SJCRH30 (cell line): ENCODE measurements at places on chromosomes 6 and 20. TPM values are rescaled to one million over a fixed set of nuclear protein-coding genes. Genes with fewer than 3 reads are reported as not detected.

DNA sequence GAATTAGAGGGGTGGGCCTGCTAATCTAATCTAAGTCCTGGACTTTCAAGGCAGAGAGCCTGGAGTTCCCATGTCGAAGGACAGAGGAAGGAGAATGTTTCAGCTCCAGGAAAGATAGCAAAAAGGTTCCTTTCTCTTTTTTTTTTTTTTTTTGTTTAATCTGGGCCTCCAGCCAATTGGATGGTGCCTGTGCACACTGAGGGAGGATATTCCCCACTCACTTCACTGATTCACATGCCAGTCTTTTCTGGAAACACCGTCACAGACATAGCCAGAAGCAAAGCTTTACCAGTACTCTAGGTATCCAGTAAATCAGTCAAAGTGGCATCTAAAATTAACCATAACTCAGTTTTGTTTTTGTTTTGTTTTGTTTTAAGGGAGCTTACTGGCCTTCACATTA lies 721.1 kb downstream of the TENT5A start:
- no peak for DNase-seq

DNA sequence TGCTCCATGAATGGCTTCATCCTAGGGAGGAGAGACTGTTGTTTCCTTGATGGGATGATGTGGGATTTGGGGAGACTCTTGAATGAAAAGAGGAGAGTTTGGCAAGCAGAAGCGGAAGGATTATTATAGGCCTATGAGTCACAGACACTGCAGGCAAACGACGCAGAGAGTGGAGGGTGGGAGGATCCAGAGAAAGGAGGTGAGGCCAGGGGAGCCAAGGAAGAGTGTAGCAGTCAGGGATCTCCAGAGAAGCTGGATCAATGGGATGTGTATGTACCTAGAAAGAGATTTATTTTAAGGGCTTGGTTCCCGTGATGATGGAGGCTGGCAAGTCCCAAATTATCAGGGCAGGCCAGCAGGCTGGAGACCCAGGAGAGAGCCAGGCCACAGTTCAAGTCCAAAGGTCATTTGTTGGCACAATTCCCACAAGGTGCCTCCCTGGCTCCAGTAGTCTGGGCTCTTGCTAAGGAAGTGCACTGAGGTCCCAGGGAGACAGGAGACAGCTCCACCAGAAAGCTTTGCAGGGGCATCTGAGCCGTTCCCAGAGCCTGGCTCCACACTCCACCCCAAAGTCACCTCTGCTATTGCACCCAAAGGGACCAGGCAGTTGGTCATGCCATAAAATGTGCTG lies 76.0 kb downstream of the ADTRP start:
- no peak for DNase-seq

GRCh38 chr6:144710207-144710606 lies 425.1 kb downstream of the UTRN start:
- no peak for DNase-seq

Gene KCNQ5
- not detected in 2 replicates for total RNA-seq

Gene MUCL3
- total RNA-seq = not detected in 2 replicates

- DNase-seq = no peak
Measured at GRCh38 chr6:121686611-121687023, 251.2 kb downstream of the GJA1 start.

Gene NSFL1C
- total RNA-seq = 46.2 and 47.8 TPM in 2 replicates

DNA sequence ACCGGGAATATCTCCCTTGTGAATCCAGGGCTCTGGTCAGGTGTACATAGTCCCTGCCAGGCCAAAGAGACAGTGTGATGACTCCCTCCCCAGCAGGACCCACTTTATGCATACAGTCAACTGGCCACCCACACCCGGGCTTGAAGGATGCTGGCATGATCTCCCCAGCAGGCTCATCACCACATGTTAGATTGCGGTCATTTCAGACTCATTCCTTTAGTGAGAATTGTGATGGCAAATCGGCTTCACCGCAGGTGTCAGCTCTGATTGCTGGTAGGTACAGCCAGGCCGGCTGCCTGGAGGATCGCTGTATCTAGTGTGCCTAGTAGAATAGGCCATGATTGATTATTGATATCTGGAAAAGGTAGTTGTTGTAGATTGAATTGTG lies 24.5 kb downstream of the CD83 start:
- DNase-seq = no peak

GRCh38 chr20:25605148-25605547 lies 18.7 kb downstream of the NANP start:
- peak; percentile 36 for DNase-seq

DNA sequence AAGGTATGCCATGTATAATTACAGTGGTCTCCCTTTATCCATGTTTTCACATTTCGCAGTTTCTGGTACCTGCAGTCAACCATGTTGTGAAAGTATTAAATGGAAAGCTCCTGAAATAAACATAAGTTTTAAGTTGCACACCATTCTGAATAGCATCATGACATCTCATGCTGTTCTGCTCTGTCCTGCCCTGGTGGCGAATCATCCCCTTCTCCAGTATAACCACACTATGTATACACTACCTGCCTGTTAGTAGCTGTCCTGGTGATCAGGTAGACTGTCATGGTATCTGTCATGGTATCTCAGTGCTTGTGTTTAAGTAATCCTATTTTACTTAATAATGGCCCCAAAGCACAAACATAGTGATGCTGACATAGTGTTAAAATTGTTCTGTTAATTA lies 97.1 kb downstream of the ZFAND3 start:
- no peak for DNase-seq

DNA sequence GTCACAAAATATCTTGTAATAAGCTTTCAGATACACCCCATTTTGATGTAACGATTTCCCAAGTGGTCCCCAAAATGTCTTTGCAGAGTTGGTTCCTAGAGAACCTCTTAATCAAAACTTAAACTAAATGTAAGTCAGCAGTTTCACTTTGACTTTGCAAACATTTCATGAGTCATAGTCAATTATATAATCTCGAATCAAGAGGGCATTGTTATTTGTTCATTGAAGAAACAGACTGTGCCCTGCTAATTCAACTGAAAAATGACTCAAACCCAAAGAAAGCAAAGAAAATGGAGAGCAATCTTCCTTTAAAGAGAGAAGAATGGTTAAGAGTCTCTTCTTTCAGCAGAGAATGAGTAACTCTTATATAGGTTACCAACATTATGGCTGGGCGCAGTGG lies 58.3 kb downstream of the IPCEF1 start:
- DNase-seq = no peak

- DNase-seq = no peak
Measured at GRCh38 chr20:33516882-33517281, 27.0 kb downstream of the CBFA2T2 start.

GRCh38 chr6:133247581-133247980 lies 6.4 kb downstream of the EYA4 start:
- DNase-seq = no peak

Gene CCN5
- not detected in 2 replicates for total RNA-seq

- no peak for DNase-seq
Measured at GRCh38 chr6:156555116-156555515, 222.1 kb upstream of the ARID1B start.

DNA sequence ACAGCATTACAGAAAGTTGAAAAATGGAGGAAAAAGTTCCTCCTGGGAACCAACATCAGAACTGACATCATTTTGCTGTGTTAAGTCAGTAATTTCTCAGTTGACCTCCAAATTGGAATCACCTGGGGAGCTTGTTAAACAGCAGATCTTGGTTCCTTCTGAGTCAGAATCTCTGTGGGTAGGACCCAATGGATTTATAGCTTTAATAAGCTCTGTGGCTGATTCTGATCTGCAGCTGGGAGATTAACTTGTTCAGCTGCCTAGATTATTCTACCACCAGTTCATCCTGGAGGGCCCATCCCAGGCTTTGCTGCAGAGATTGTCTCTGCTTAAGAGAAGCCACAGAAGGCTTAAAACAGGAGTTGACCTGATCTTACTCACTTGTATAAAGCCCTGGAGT lies 90.7 kb upstream of the POPDC3 start:
- DNase-seq = no peak

Gene UFL1
- 25.0 and 25.4 TPM in 2 replicates for total RNA-seq

DNA sequence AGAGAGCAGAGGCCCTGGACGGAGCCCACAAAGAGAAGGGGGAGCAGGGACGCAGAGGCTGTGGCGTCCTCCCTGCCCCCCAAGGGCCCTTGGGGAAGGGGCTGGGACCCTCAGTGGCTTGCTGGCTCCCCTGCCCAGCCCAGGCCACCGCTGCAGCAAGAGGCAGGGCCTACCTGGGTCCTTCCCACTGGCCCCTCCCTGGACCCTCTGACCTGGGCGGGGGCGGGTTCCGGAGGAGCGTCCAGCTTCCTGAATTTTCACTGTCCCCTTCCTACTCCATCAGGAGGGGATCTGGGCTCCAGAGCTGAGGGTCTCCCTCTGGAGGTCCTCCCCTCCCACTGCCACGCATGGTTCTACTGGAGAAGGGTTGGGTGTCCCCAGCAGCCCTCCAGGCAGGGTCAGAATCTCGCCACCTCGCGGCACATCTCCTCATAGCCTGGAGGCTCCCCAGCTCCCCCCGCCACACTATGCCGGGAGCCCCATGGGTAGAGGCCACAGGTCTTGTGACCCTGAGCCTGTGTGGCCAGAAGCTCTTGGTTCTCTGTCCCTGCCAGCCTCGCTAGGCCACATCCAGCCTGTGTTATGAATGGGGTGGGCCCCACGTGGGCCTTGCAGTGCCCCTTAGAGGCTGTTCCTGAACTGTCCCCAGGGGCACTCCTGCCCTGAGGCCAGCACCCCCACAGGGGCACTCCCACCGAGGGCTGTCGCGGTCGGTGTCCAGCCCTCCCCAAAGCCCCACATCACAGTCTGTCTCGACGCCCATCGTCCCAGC lies 1.0 kb upstream of the SOX18 start:
- no peak for DNase-seq

- no peak for DNase-seq
Measured at GRCh38 chr6:111258615-111259088, 171.3 kb downstream of the SLC16A10 start.

GRCh38 chr6:5201271-5201670 lies 59.5 kb downstream of the LYRM4 start:
- no peak for DNase-seq

DNA sequence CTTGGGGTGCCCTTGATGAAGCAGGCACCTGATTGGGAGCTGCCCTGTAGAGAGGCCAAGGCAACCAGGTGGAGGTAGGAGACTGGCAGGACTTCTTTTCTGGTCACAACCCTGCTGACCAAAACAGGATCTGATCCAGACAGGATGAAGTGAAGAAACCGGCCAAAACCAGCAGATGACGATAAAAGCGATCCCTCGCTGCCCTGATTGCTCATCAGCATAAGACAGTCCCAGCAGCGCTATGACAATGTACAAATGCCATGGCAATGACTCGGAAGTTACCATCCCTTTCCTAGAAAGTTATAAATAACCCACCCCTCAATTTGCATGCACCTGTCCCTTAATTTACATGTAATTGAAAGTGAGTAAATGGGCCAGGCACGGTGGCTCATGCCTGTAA lies 88.4 kb upstream of the PDE10A start:
- no peak for DNase-seq

DNA sequence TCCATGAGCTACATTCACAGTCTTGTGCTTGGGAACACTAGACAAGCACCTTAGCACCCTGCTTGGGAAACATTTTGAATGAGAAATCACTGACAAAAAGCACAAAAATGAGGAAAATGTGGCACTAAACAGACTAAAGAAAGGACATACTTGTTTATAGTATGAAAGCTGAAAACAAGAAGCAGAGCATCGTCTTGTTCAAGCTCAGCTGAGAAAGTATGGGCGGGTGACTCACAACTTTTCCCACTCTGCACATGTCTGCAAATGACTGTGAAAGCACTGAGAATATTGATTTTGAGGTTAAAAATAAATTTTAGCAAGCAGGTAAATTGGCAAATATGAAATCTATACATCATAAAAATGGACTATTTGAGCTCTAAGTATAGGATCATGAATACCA lies 725.3 kb downstream of the COL12A1 start:
- DNase-seq = no peak

Gene HSPA1L
- 0.10 and 0.14 TPM in 2 replicates for total RNA-seq

GRCh38 chr20:33490023-33490933 lies at the start of gene CBFA2T2:
TSS of gene CBFA2T2 (plus strand) at chr20:33490096. CDS start at chr20:33490268, 172 bp downstream.
- DNase-seq = no peak

Gene CLPSL2
- total RNA-seq = not detected in 2 replicates

Gene NKX2-2
- total RNA-seq = not detected in 2 replicates

DNA sequence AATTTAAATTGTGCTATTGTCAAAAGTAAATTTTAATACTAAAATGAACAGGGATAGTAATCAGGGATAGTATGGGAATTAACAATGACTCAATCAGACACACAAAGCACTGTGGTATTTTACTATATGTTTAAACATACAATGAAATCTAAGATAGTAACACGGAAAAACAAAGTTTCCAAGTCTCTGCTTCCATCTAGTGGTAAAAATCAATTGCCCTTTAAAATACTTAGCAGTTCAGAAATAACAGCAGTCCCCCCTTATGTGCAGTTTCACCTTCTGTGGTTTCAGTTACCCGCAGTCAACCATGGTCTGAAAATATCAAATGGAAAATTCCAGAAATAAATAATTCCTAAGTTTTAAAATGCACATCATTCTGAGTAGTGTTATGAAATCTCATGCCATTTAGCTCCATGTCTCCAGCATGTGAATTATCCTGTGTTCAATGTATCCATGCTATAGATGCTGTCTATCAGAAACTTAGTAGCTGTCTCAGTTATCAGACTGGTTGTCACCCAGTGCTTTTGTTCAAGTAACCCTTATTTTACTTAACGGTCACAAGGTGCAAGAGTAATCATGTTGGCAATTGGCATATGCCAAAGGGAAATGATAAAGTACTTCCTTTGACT lies 58.5 kb downstream of the AHI1 start:
- peak; percentile 36 for DNase-seq

Gene CALHM4
- not detected in 2 replicates for total RNA-seq

GRCh38 chr6:5423251-5423650 lies 161.9 kb downstream of the FARS2 start:
- DNase-seq = no peak

DNA sequence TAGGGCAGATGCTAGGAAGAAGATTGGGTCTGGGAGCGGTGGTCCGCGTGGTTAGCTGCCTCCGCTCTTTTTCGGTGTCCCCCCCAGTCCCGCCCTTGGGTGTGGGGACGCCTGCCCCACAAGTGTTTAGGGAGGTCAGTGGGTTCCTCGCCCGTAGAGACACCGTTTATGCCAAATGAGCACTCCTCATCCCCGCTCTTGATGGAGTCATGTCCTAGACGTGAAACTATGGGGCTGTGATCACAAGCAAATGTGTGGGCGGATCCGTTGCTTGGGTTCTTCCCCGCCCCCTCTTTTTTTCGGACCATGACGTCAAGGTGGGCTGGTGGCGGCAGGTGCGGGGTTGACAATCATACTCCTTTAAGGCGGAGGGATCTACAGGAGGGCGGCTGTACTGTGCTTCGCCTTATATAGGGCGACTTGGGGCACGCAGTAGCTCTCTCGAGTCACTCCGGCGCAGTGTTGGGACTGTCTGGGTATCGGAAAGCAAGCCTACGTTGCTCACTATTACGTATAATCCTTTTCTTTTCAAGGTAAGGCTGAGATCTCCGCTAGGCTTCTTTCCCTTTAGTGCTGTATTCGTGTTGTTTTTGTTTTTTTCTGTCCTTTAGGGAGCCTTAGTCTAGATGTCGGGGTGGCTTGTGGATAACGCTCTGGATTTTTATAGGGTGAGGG lies at the start of gene HSP90AB1:
HSP90AB1 (plus strand) TSS at position 439 of the 675 bp plus-strand sequence. CDS start 1,529 bp downstream, outside the sequence.
- DNase-seq = peak; percentile 95

DNA sequence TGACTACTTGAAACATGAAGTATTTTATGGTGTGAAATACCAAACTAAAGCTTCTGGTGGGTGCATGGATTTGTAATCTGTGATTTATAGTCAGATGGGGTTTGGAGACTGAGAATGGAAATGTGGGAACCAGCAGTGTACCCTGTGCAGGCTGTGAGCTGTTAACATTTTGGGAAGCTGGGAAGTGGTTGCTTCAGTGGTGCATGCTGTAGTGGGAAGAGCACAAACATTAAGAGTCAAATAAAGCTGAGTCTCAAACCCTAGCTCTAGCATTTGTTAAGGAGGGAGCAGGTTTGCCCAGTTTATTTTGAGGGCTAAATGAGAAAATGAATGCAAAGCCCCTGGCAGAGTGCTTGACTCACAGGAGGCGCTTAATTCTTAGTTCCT lies 235.7 kb downstream of the ZFAND3 start:
- DNase-seq = no peak
